GM18507 (cell line): ENCODE measurements at places on chromosomes 6 and 20.

DNA sequence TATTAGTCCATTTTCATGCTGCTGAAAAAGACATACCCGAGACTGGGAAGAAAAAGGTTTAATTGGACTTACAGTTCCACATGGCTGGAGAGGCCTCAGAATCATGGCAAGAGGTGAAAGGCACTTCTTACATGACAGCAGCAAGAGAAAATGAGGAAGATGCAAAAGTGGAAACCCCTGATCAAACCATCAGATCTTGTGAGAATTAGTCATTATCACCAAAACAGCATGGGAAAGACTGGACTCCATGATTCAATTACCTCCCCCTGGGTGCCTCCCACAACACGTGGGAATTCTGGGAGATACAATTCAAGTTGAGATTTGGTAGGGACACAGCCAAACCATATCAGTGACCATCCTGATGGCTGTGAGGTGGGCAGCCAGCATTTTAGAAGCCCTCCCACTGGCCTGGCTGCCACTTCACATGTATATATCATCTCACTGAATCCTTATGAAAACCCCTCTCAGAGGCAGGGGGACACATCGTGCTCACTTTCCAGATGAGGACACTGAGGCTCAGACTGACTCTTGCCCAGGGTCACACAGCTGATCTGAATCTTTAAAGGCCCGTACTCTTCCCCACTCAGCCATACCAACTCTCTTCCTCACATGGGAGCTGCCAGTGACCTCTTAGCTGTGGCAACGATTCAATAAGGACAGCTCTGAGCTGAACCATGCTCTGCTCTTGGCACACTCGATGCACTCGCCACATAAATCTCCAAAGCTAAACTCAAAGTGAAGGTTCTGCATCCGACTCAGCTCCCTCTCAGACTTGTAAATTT, 25.7 kb downstream of the BMP7 start:
- no peak for DNase-seq

DNA sequence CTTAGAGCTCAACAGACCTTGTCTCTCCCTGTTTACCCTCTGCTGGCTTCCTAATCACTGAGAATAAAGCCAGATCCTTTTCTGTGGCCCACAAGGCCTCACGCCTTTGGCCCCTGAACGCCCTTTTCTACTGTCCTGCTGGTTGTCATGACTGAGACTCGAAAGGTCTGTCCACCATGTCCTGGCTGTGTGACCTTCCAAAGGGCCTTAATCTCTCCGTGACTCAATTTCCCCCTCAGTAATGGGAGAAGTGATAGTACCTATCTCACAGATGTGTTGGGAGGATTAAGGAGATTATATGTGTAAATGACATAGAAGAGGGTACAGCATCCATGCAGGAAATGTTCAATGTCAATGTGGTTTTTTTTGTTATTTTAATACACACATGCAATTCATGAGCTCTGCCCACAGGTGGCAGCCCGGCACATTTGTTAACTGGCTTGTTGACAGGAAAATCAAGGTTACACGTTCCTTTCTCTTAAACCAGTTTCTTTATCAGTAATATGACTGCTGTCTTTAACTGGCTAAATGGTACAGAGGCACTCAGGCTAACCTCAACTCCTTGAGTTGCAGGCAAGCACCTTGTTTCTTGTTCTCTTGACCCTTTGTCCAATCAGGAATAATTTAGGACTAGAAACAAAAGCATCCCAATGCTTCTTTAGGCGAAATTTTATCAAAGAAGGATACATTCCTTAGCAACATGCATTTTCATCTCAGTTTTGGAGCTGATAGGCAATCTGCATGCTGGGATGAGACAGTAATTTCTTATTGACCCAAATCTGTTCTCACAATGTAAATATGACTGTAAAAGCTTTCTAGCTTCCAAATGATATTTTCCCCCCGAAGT, 16.6 kb downstream of the SLC22A1 start:
- peak; percentile 43 for DNase-seq

DNA sequence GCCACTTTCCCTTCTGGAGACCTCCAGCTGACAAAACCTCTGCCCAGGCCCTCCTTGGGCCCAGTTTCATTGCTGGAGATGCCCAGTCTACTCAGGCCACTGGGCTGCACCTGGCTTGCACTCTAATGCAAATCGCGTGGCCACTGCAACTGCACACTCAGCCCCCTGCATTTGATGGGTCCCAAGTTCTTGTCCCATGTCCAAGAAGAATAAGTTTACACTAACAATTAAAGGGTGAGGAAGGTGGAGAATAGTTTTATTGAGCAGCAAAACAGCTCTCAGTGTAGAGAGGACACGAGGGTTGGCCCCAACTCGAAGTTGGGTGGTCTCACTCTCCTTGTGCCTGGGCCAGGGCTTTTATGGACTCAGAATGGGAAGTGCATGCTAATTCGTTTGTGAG, 31.9 kb upstream of the THEMIS start:
- no peak for DNase-seq

DNA sequence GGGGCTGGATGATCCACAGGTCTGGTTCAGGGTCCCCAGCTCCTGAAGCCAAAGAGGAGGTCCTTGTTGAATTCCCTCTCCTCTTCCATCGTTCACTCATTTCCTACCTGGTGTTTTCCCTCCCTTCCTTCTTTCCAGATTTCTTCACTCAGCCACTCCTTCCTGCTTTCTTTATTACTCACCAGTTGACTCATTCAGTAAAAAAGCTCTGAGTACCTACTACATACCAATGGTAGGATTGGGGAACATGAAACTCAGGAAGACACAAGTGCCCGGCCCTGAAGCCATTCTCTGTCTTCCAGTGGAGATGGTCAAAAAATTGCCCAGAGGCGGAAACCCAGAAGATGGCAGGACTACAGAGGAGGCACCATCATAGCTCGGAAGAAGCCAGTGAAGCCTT, 11.9 kb upstream of the NSFL1C start:
- no peak for DNase-seq

GRCh38 chr20:32777177-32777956, 15.2 kb downstream of the DNMT3B start:
- DNase-seq = no peak

GRCh38 chr6:119207971-119208725, 129.7 kb upstream of the FAM184A start:
- DNase-seq = no peak

DNA sequence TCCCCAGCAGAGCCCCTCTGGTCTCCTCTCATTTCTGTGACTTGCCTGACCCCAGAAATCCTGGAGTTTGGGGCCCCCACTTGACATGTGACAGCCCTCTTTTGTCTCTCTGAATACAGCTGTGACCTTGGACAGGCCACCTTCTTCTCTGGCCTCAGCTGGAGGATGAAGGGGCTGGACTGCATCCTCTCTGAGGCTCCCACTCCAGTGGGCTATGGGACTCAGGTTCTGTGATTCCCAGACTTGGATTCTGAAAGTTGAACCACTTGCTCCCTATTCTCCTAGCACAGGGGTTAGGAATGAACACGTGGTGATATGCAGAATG, 9.1 kb downstream of the BPIFB3 start:
- DNase-seq = no peak

- no peak for DNase-seq
Observed at GRCh38 chr6:71737953-71738352, 148.4 kb upstream of the RIMS1 start.
